ENCODE measurements at places on chromosomes 1 and 21.
A peak's percentile ranks its signal among the peaks of the same experiment; 100 is the strongest.

DNA sequence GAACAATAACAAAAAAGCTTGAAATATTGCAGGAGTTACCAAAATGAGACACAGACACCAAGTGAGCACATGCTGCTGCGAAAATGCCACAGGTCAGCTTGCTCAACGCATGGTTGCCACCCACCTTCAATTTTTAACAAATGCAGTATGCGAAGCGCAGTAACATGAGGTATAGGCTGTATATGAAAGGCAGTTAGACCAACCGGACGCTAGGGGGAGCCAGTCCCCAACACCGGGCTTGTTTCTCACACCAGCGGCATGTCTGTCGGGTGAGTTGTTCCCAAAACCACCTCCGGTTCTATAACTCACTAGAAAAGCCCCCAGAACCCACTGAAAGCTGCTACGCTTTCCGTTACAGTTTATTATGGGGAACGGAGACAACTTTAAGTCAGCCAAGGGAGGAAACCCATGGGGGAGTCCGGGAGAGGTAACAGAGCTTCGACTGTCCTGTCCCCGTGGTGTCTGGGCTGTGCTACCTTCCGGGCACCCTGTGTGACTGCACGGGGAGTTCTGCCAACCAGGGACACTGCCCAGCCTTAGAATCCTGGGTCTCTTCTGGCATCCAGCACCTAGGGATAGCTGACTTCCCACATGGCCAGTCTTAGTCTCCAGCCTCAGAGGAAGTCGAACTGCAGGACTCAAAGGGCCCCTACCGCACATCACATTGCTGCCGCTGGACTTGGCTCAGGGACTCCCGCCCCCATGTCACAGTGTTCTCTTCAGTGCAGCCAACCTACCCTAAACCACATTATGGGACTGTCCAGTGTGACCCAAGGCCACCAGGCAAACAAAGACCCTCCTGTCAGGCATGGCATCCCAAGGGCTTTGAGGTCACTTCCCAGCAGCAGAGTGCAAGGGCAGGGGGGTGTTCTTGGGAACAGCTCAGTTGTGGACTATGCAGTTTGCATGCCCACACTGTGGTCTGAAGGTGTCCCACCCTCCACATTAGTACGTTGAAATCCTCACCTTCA is 14.0 kb downstream of the RNF187 start:
- DNase-seq: peak; percentile 66

DNA sequence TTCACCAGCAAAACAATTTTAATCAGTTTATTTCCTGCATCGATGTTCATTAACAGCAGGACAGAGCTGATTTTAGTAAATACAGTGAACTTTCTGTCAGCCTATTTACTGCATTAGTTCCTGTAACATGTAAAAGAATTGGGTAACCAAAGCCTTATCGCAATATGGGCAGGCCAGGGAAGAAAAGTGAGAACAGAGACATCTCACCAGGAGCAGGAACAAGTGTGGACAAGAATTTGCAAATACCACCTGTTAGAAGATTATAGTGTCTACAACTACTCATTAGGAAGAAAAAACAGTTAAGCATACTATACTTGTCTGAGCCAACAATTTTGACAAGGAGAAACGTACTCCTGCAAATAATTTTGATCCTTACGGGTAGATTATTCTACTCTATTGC is 1293.9 kb downstream of the PLA2G4A start:
- DNase-seq: no peak

DNA sequence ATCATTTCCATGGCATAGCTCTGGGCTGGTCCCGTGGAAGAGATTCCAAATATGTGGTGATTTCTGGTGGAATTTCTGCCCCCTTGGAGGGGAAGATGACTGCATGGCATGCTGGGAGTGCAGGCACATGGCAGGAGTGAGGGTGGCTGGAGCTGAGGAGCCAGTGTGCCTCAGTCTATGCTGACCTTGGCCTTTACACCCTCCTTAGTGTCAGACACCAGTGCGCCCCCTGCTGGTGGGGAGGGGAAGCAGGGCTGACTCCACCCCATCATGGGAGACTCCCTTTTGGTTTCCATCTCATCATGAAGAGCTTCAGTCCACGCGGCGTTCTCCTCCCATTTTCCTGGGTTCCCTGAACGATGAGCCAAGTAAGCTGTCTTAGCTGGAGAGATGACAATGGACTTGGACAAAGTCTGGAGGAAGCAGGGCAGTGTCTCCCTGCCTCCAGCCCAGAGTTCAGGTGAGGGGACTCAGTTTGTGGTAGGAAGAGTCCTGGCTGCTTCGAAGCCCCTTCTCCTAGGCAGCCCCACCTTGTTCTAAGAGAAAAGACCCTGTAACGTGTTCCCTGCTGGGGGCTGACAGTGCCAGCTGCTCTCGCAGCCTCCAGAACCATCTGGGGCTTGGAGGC is 10.3 kb downstream of the ALX3 start:
- DNase-seq: peak; percentile 21

GRCh38 chr1:91872559-91873081 is 13.3 kb downstream of the TGFBR3 start:
- DNase-seq: peak; percentile 36

DNA sequence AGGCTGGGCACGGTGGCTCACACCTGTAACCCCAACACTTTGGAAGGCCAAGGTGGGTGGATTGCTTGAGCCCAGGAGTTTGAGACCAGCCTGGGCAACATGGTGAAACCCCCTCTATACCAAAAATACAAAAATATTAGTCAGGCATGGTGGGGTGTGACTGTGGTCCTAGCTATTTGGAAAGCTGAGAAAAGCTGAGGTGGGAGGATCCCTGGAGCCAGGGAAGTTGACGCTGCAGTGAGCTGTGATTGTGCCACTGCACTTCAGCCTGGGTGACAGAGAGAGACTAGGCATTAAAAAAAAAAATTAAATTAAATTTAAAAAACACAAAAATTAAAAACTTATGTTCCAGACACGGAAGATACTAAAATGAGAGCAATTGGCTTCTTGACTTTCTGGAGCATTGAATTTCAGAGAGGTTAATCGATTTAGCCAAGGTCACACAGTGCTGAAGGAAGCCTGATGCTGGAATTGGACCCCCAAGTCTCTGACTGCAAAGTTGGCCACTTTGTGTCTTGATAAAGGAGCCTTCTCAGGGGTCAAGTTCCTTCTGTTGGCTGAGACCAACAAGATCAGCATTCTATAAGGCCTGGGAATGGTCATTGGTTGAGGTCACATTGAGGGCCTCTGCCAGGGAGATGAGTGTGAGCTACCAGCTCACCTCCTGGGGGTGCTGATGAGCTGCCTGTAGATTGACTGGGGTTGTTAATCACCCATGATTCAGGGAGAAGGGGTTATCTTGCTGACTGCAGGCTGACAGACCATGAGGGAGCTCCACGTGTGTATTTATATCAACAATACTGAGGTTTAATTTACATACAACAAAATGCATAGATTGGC is 54.3 kb downstream of the RPS6KA1 start:
- DNase-seq: no peak

GRCh38 chr1:114468710-114469468 is 42.1 kb downstream of the TRIM33 start:
- DNase-seq: no peak

DNA sequence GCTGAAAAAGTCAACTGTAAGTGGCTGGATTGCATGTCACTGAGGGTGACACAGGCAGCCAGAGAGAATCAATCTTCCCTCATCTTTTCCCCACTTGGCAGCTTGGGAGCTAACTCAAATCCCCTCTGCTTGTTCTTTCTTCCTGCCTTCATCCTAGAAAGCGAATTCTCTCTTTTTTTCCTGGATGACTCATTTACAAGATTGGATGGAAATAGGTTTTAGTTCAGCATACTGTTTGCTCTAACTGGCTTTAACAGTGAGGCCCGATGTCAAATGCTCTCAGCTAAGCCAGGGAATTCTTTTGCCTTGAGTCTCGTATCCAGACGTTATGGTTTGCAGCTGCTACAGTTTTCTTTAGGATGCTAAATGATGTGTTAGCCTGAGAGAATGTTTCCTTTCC is 72.7 kb downstream of the HUNK start:
- no peak for DNase-seq

DNA sequence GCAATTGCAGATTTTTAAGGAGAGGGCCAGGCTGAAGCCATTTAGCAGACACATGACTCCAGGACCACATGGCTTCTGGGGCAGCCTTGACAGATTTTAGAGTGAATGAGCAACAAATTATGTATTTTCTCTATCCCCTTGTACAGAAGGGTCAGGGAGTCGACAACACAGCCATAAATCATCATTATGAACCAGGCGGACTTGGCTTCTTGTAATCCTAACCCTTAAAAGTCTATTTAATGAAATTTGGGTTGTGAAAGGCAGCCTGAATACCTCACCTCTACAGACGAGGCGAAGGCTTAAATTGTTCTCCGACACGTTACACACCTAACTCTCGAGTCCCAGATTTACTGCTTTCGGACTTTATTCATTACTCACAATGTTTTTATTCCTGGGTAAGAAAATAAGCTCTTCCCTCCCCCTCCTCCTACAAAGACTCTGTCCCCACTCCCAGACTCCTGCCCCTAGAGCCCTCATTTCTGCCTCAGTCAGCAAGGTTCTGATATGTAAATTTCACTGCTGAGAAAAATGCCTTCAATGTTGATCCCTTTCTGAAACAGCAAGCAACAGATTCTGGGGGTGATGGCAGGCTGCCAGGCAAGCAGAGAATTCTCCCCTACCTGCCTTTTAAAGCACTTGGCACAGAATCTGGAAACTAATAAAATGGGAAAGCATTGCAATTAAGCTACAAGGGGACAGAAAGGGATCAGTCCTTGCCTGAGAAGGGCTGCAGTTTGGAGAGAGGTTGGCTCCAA is 51.6 kb downstream of the PLPP3 start:
- DNase-seq: peak; percentile 98

- no peak for DNase-seq
Measured at GRCh38 chr1:12112711-12113161, 49.6 kb downstream of the TNFRSF8 start.

DNA sequence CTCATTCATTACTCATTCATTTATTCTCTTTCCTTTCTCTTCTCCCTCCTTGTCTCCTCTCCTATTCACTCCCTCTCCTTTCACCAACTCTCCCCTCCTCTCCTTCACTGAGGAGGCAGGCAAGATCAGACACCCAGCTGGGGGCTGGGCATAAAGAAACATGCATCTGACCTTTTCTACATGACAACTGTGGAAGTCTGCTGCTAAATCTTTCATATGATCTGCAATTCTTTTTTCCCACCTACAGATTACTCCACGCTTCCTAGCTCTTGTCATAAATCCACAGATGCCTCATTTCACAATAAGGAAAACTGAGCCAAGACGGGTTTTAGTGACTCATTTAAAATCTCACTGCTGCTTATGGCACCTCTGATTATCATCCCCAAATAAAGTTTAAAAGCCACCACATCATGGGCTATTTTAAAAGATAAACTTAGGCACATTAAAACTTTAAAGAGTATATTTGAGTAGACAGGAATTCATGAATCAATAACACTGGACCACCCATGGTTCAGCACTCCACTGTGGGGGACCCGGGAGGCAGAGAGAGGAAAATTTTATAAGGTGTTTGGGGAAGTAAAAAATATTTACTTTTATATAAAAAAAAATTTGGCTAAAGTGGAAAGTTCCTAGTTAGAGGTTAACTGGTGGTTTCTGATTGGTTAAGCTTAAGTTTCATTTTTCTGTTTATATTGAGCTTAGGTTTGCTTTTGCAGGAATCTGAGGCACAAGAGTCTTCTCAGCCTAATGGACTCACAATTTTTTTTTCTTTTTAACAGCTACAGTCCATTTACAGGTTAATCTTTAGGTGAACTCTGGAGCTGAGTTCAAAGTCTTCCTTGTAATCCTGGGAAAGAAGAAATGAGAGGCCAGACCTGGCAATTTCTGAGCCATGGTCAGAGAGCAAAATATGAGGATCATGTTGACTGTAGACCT is 55.8 kb upstream of the DNAH14 start:
- no peak for DNase-seq

GRCh38 chr1:111176678-111177077 is 23.8 kb downstream of the DENND2D start:
- no peak for DNase-seq

- no peak for DNase-seq
Measured at GRCh38 chr1:225999912-226000337, 782 bp upstream of the SDE2 start.

DNA sequence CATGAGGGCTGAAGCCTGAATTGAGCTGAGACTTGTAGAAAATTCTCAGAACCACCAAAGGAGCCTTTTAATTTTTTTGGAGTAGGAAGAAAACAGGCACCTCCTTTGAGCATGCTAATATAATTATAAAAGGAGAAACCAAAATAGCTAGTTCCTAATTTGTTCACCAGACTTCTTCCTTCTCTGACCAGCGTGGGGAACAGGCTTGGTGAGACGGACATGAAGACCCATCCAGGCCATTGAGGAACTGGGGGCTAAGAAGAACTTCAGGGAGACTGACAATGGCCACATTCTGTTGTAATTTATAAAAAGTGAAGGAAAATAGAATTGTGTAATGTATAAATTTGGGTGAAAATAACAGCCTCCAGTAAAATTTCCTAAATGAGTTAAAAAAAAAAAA is 62.6 kb downstream of the MAN1C1 start:
- DNase-seq: no peak

DNA sequence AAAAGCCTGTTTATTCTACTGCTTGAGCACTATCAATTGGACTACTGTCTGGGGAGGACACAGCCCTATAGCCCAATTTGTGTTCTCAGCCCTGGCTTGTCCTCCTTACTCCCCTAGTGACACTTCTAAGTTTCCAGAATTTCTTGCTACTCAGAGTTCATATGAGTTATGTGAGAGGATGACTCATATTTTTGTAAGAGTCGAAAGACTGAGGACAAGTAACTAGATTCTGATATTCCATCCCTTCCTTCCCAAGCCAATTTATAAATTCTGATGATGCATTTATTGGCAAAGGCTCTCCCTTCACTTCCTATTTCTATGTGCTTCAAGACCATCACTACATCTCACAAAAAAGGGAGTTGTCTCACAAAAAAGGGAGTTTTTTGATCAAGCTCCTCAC is 422.2 kb upstream of the DEPDC1 start:
- DNase-seq: no peak

- no peak for DNase-seq
Measured at GRCh38 chr1:233661376-233662159, 47.7 kb downstream of the KCNK1 start.

- DNase-seq: no peak
Measured at GRCh38 chr1:169594391-169594790, 8.1 kb upstream of the F5 start.

GRCh38 chr21:23522751-23523150 is 2084.5 kb downstream of the MRPL39 start:
- DNase-seq: no peak

Measured in NCI-H1105 treated with DMSO at 0.1 percent for 48 hours (cell line).